HAP-1 (cell line): ENCODE measurements at places on chromosomes 12 and 14.
A peak's percentile ranks its signal among the peaks of the same experiment; 100 is the strongest.

GRCh38 chr14:24845851-24846250 lies 204.1 kb downstream of the STXBP6 start:
- no peak for DNase-seq

GRCh38 chr14:28635387-28635786 lies 131.2 kb upstream of the FOXG1 start:
- DNase-seq: peak; percentile 36

GRCh38 chr14:59275668-59276067 lies 87.2 kb downstream of the DAAM1 start:
- no peak for DNase-seq

GRCh38 chr14:75877292-75877691 lies 104.5 kb downstream of the TGFB3 start:
- no peak for DNase-seq

DNA sequence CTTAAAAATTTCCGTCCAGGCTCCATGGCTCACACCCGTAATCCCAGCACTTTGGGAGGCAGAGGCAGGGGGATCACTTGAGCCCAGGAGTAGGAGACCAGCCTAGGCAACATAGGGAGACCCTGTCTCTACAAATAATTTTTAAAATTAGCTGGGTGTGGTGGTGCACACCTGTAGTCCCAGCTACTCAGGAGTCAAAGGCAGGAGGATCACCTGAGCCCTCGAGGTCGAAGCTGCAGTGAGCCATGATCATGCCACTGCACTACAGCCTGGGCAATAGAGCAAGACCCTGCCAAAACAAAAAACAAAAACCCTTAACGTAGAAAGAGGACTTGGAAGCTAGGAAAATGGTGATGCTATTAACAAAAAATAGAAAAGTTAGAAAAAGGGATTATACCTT lies 2.0 kb upstream of the HECTD1 start:
- DNase-seq: no peak

GRCh38 chr14:93059917-93060545 lies 55.7 kb downstream of the ITPK1 start:
- no peak for DNase-seq

DNA sequence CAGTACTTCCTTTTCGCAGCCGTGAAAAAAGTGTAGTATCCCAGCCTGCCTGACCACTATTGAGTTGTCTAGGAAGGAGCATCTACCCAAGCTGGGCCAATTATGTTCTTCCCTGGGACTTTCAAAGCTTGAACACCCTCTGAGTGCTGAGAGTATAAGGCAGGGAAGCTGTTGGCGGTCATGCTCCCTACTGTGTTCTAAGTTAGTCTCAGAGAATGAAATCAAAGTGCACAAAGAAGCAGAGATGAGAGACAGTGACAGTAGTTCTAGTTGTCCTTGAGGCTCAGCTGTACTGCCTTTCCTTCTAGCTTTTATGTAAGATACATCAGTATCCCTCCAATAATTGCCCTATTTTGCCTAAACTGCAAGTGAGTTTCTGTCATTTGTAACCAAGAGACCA lies 427.1 kb upstream of the SEL1L start:
- DNase-seq: no peak

DNA sequence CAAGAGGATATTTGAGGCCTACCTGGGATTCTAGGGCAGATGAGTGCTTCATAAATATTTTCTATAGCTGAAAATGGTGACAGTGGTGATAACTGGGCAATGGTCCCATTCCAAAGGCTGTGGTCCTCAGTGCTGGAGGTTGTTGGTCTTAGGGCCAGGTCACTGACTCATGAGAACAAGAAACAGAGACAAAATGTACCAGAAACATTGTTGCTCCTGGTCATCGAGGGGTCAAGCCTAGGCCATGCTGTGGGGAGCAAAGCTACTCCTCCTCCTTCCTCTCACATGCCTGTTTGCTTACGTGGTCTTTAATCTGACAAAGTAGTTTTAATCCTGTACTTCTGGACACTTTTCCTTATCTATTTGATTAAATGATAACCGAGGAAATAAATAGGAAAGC lies 33.8 kb downstream of the ERG28 start:
- DNase-seq: no peak

GRCh38 chr12:30932881-30933280 lies 6.3 kb downstream of the TSPAN11 start:
- DNase-seq: no peak

- DNase-seq: no peak
Observed at GRCh38 chr14:22438742-22439141, 150.3 kb downstream of the DAD1 start.

GRCh38 chr12:42583016-42583415 lies 6.5 kb downstream of the PRICKLE1 start:
- no peak for DNase-seq

DNA sequence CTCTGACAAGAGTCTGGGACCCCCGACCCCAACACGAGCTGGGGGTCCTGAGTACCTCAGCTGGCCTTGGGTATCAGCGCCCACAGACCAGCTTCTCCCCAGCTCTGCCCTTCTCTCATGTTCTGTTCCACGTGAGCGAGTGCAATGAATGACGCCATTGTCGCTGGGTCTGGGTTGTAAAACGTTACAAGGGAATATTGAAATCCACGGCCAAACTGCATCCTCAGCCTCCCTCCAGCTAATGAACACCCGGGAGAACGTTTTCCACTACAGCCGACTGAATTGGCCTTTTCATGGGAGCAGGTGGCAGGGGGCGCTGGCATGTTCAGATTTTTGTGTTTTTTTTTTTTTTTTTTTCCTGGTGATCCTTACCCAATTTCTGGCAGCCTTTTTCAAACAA lies 34.7 kb downstream of the TBX5 start:
- no peak for DNase-seq

GRCh38 chr12:105444653-105445102 lies 114.2 kb downstream of the C12orf75 start:
- DNase-seq: no peak

GRCh38 chr14:65354715-65355114 lies 57.8 kb upstream of the FUT8 start:
- DNase-seq: no peak

DNA sequence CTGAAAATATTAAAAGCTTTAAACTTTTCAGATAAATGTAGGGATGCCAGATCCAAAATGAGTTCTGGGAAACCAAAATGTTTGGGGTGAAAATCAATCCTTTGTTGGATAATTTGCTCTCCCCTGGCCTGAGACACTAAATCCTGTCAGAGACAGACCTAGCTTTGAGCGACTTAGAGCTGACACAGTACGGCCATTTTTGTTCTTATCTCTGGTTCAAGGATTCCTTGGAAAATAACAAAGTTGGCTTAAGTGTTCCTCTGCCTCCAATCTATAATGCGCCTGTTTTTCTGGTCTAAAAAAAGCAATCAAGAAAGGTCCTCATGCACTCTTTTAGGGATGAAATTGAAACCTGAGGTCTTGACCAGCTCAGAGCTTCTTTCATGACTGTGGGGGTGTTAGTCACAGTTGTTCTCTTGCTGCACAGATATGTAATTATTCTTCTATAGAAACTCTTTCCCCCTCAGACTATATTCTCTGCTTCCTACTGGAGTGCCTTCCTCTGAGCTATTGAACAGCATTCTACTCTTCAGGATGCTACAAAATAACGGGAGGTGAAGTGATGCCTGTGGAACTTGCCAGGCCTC lies 52.3 kb upstream of the EGLN3 start:
- DNase-seq: no peak

DNA sequence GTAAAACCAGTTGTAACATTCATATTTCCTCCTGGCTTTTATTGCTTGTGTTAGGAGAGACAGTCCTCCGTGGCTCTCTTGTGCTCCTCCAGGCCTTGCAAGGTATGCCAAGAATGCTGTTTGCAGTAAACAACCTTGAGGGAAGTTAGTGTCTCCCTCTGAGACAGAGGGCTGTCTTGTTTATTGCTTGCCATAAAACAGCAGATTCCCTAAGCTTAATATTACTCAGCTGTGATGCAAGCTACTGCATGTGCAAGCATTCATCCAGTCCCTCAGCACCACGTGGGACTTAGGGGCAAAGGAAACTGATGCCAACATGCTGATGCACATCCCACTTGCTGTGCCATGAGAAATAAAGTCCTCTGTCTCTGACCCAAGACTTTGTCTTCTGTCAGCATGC lies 6.6 kb downstream of the POMT2 start:
- DNase-seq: no peak

GRCh38 chr14:44414646-44415045 lies 92.4 kb downstream of the FSCB start:
- DNase-seq: no peak

GRCh38 chr12:6723607-6724408 lies at the start of gene COPS7A:
COPS7A (plus strand) TSS chr12:6724046; CDS start chr12:6724657, 611 bp downstream.
- peak; percentile 97 for DNase-seq

GRCh38 chr12:106387848-106388377 lies 30.4 kb downstream of the POLR3B start:
- no peak for DNase-seq

GRCh38 chr14:87386524-87386923 lies 606.5 kb downstream of the GALC start:
- no peak for DNase-seq

GRCh38 chr14:44963044-44963528 lies 1.1 kb downstream of the TOGARAM1 start:
- no peak for DNase-seq

DNA sequence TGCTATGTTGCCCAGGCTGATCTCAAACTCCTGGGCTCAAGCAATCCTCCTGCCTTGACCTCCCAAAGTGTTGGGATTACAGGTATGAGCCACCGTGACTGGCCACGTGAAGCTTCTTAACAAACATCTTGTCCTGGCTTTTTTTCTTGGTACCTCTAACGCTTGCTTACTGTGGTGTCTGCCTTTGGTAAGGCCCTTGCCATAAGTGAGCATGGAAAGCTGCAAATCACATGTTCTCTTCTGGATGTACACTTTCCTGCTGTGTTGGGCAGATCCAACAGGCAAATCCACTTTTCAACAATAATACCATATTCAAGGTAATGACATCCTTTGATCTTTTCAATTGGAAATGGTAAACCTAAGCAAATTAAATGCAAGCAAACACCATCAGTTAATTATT lies 54.6 kb downstream of the ARF6 start:
- no peak for DNase-seq

GRCh38 chr14:89266754-89267153 lies 150.3 kb downstream of the FOXN3 start:
- DNase-seq: no peak

DNA sequence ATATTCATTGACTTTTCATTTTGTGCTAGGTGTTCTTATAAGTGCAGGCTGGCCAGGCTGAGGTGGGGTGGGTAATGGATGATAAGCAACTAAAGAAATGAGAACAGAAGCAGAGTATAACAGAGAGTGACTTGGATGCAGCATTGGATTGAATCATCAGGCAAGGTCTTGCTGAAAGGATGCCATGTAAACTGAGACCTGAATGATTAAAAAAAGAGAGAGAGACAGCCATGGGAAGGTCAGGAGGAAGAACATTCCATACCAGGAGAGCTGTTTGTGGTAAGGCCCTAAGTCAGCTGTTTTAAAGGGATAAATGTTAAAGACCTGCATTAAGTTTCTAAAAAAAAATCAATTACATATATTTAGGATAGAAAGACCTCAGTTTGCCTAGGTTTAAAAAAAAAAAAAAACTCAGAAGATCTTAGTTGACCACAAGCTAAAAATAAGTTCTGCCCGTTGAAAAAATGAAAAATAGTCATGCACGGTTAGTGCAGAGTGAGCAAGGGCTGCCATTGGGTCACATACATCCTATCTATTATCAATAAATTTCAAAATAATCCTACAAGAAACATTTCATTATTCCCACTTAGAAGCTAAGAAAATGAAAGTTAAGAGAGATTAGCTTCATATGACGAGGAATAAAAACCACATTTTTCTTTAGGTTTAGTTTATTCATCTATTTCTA lies 37.2 kb downstream of the IFNG start:
- no peak for DNase-seq

DNA sequence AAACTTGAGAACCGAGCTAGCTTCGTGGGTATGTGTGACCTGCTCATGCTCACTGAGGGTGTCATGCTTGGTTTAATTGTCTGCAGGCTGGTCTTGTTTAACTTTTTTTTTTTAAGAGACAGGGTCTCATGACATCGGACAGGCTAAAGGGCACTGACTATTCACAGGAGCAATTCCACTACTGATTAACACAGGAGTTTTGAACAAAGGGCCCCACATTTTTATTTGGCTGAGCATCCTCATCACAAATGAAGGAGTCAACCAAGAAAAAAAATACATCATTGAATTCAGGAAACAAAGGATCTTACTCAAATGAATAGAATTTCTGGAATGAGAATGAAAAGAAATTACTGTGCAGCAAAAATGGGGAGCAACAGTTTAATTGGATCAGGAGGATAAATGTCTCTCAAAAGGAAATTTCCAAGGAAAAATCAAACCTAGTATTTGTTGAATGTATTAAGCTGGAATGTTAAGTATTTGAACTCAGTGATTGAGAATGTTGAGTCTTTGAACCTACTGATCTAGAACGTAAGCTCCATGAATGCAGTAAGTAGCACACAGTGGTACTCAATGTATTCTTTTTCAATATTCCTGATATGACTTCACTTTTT lies 20.8 kb upstream of the PYROXD1 start:
- DNase-seq: no peak

GRCh38 chr12:53414756-53415417 lies 8.8 kb upstream of the AMHR2 start:
- no peak for DNase-seq

- DNase-seq: no peak
Observed at GRCh38 chr14:77032491-77032843, 4.0 kb upstream of the IRF2BPL start.

GRCh38 chr12:55126106-55126505 lies at the start of gene OR9K2:
OR9K2 (plus strand) TSS chr12:55126406; CDS start chr12:55129835, 3,429 bp downstream.
- DNase-seq: no peak

- no peak for DNase-seq
Observed at GRCh38 chr12:54412786-54413185, 6.3 kb downstream of the ITGA5 start.

- no peak for DNase-seq
Observed at GRCh38 chr12:130945786-130946492, 7.8 kb upstream of the ADGRD1 start.

DNA sequence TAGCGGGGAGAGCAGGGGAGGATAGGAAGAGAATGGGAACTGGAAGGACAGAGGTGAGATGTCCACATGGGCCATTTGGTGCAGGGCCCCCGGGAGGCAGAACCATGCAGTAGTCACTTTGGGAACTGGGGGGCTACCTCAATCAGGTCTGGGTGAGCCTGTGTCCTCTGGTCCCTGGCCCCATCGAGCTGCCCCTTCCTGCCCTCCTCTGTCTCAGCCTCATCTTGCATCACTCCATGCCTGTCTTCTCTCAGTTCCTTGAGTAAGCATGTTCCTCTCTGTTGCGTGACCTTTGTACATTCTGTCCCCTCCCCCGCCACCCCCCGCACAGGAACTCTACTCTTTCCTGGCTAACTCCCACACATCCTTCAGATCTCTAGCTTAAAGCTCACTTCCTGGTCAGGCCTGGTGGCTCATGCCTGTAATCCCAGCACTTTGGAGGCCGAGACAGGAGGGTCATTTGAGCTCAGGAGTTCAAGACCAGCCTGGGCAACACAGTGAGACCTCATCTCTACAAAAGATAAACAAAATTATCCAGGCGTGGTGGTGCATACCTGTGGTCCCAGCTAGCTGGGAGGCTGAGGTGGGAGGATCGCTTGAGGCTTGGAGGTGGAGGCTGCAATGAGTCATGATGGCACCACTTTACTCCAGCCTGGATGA lies 23.2 kb downstream of the FOS start:
- DNase-seq: no peak

GRCh38 chr12:9717070-9717925 lies 15.6 kb downstream of the CLECL1 start:
- no peak for DNase-seq

GRCh38 chr12:20187456-20187855 lies 180.9 kb upstream of the PDE3A start:
- no peak for DNase-seq
